ENCODE measurements at places on chromosomes 13 and 19.

GRCh38 chr13:46850214-46850613, 46.6 kb downstream of the HTR2A start:
- no peak for DNase-seq

GRCh38 chr13:33817513-33817900, 442 bp upstream of the RFC3 start:
- DNase-seq, result no peak

DNA sequence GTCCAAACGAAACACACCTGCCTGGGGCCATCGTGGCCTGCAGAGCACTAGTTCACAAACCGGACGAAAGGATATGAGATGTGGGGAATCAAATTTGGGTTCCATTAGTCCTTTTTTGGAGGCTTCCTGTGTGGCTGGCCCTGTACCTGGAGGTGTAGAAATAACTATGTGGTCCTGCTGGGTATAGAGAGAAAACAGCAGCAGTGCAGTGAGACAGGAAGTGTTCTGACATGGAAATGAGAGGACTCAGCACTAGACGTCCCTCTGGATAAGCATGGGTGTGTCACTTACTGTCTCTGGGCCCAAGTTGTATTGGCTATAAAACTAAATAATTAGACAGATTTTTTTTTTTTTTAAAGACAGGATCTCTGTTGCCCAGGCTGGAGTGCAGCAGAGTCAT, 12.3 kb downstream of the KDELR1 start:
- DNase-seq, result no peak

- no peak for DNase-seq
Measured at GRCh38 chr19:4049432-4049831, 17.3 kb downstream of the ZBTB7A start.

GRCh38 chr13:109933476-109933875, 147.1 kb upstream of the IRS2 start:
- no peak for DNase-seq

GRCh38 chr19:46176116-46176860, 28.2 kb downstream of the IGFL2 start:
- no peak for DNase-seq

DNA sequence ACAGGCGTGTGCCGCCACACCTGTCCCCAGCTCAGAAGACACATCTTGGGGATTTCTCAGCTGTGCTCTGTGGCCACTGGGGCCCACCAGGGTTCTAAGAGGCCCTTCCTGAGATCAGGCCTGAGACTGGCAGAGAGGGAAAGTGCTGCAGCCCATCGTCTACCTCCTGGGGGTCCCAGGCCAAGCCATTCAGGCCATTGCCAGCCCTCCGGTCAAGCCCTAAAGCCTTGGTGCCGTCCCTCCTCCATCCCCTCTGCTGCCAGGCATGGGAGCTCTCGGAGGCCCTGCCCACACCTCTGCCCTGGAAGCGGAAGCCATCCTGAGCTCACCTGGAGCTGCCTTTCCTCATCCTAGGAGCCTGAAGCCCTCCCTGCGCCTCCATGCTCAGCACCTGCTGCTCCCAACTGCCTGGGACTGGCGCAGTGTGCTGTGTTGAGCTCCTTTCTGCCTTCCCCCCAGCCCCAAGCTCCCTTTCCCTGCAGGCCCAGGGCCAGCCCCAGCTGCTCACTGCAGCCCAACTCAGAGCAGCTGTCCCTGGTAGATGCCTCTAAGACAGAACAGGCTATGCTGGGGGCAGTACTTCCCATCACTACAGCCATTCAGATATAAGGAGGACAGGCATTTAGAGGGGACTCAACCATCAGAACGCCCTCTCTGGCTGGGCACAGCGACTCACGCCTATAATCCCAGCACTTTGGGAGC, 2.9 kb downstream of the SLC7A9 start:
- no peak for DNase-seq

DNA sequence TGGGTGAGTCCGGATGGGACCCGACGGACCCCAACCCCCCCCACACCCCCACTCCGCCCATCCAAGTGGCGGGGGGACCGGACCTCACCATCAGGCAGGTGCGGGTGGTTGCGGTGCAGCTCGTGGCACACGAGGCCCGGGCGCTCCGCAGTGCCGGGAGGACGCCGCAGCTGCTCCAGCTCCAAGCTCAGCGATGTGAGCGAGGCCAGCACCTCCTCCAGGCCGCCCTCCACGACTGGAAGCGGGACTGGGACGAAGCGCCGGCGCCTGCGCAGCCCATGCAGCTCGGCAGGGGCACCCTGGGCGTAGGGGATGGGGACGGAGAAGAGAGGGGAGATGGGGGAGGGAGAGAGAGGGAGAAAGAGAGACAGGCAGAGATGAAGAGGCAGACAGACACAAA, 30.1 kb upstream of the OLFM2 start:
- no peak for DNase-seq

- no peak for DNase-seq
Measured at GRCh38 chr13:93881411-93881810, 598.1 kb downstream of the DCT start.

- DNase-seq, result no peak
Measured at GRCh38 chr13:37695200-37695599, 96.6 kb upstream of the POSTN start.

DNA sequence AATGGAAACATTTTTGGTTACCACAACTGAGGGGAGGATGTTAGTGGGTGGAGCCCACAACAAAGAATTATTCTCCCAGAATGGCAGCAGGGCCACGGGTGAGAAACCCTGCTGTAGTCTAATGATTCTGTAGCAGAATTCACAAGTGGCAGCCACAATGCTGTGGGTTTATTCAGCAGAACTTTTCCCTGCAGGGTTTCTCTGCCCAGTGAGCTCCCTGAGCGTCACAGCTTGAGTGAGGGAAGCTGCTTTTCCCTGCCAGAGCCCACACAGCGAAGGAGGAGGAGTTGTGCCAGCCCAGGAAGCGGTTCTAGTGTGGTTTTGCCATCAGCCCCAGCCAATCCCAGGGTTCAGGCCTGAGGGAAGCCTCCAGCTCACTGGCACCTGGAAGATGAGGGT, 4.4 kb downstream of the ATP12A start:
- DNase-seq, result peak; percentile 48

DNA sequence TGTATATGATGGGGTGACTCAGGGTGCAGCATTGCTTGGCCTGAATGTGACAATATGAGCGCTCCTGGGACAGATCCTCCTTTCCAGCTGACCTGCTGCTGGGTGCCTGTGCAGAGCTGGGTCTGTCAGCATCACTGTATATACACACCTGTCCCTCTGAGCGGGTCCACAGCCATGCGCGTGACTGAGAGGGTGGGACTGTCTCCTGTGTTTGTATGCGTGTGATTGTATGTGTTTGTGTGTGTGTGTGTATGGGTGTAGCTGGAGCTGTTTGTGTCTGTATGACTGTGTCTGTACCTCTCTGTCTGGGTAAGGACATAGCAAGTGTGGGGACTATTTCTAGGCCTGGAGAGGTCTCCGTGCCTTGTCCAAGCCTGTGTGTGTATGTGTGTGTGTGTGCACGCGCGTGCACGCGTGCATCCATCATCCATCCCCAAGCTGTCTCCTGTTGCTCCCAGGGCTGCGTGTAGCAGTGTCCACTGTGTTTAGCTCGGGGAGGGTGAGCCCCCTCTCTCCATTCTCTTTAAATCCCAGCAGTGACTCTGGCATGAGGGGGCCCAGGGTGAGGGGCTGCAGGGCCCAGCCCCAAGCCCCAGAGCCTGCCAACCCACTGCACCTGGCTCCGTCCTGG, 8.3 kb downstream of the IGLON5 start:
- DNase-seq, result no peak

Measured in AG20443 (cell line).